T-helper 17 cell (primary cell): ENCODE measurements at places on chromosomes 12 and 14.

DNA sequence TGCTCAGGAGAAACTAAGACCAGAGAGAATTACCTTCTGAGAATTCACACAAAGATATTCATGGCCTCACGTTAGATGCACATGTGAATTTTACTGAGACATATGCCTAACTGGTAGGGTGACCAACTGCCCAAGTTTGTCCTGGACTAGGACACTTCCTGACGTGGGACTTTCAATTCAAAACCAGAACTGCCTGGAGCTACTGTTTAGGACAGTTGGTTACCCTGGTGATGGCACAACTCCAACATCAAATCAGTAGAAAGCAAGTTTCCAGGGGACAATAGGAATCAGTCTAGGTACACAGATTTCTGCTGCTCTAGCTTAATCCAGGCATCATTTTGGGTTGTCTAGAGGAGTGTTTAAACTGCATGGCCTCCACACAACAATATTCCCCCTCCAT lies 178.7 kb downstream of the GXYLT1 start:
- DNase-seq, result no peak

DNA sequence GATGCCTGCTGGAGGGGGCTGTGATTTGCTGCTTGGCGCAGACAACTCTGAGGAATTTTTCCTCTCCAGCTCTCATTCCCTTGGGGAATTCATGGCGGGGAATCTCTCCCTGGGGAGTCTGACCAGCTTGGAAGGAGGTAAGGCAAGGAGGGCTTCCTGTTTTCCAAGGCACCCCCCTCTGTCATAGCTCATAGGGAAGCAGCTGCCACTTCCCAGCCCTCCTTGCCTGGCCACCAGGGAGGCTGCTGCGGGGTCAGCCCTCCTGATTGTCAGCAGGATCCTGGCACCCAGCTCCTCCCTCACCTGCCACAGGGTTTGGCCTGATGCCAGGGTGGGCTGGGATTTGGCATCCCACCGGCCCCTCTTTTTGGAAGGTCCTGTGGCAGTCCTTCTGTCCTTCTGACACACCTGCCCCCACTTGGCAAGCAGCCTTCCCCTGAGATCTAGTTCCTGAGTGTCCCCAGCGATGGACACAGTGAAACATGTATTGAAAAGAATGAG lies 74.9 kb downstream of the TSPAN9 start:
- DNase-seq, result no peak

GRCh38 chr12:124828264-124829007 lies 35.2 kb downstream of the SCARB1 start:
- no peak for DNase-seq

GRCh38 chr14:77339407-77339806 lies 18.6 kb downstream of the GSTZ1 start:
- no peak for DNase-seq

DNA sequence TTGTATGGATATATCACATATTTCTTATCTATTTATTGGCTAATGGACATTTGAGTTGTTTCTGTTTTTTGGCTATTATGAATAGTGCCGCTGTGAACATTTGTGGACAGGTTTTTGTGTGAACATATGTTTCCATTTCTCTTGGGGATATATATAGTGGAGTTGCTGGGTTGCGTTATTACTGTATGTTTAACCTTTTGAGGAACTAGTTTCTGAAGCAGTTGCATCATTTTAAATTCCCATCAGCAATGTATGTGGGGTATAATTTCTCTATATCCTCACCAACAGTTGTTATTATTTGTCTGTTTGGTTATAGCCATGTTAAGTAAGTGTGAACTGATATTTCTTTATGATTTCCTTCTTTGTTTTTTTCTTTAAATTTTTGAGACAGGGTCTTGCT lies 10.7 kb downstream of the TCTN2 start:
- DNase-seq, result no peak

DNA sequence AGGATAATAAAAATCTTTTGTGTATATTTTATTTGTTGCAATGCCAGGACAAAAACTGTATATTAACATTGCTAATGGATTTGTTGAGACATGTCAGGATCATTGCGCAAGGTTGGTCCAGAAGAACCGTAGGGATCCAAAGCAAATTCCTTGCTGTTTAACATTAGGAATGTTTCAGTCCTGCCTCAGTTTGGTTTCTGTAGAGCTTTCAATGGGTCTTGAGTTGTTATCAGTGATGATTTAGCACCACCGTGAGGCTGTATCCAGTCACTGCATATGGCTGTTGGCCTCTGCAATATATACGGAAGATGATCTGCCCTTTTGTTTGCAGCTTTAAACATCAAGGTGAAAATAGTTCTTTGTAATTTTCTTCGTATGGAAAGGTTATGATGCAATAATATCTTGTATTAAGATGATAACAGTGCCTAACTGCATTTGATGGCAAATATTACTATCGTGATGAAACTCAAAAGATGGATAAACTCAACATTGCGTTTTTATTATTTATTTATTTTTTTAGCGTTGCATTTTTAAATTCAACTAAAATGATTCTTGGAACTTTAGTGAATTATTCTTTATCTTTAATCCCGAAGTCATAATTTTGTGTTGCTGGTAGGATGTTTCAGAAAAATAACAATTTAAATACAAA lies 231.2 kb downstream of the AKAP6 start:
- no peak for DNase-seq

GRCh38 chr12:94285943-94286582 lies 137.7 kb downstream of the PLXNC1 start:
- DNase-seq, result no peak

DNA sequence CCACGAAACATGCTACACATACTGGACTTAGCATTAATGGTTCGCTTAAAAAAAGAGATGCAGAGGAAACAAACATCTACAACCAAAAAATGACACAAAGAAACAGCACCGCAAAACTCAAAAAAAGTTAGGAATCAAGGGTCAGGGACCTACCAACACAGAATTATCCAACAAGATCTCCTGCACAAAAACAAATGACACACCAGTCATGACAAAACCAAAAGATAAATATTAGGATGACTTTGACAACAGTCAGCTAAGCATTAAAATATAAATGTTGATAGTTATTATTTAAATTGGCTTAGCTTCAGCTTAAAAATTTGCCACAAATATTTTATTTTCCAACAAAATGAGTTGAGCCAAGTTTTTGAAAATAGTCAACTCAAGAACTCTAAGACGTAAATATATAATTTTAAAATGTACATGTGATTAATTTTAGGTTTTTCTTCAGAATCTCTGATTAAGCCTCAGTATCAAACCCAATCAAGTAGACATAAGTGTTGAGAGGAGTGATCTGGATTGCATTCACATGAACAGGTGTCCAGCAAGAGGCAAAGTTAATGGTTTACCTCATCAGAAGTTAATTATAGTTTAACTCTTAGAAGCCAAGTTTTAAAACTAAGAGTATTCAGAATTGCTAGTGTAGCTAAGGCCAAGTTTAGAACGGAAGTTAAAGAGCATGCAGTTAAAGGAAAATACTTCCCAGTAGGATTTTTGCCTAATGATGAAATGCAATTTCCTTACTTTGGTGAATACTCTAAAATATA lies 79.9 kb downstream of the HEATR5A start:
- DNase-seq, result no peak

DNA sequence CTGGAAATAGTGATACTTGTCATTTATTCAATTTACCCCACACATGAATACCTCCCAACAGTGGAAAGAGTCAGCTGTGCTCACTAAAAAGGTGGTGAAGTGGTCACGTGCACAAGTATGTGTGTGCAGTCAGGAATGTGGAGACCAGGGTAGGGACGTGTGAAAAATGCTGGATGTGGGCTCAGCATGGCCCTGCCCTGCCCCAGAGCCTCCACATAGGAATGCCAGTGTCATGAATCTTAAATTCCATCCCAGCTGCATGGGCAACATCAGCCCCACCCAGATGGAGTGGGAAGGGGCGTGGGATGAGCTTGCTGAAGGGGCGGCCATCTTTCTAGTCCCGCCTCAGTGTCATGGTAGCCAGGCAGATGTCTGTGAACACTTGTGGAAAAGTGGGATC lies 87.7 kb downstream of the C12orf75 start:
- no peak for DNase-seq

DNA sequence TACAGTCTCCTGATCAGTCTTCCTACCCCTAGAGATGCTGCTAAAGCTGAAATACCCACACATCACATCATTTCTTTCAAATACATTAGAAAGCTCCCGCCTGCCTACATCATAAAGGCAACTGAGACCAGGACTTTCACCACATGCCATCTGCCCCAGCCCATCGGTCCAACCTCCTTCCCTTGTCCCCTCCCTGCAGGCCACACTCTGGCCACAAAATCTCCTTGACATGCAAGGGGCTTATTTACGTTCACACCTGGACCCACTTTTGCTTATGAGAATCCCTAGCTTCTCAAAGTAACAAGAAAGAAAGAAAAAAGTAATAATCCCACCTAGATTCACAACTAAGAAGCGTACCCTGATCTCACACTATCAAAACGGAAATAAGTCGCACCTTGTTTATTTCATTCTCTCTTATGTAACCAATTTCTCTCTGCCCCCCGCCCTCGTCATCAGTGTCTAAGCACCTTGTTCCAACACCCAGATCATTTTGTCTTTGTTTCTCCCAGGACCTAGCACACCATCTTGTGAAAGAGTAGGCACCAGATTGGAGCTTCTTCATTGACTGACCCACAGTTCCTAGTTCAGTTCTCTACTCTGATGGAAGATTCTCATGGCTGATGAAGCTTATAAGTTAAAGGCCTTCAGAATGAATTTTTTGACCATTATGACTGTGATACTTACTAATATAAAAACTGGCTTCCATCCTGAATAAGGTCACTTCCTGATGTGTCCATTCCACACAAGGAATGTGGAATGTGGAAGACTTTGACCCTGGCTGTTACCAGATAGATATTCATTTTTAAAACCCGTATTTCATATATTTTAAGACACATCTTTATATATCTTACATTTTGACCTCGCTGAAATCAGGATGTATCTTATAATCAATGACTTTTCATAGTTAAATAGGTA lies 7.7 kb downstream of the WSB2 start:
- DNase-seq, result no peak

DNA sequence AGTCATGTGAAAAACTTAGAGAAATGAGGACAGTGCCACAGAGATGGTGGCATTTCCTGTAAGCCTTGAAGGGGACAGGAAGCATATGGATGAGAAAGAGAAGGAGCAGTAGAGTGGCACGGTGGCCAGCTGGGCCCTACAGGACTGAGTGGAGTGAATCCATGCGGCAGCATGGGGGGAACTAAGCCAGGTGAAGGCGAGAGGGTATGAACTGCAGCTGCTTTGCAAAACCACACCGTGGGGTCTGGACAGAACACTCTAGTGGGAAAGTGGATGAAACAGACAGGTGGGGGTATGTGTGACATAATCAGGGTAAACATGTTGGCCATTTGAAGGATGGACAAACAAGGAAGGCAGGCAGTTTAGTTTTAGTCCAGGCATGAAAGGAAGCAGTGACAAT lies 10.4 kb upstream of the SYCP3 start:
- DNase-seq, result no peak

GRCh38 chr12:47316609-47317049 lies 236.9 kb upstream of the AMIGO2 start:
- no peak for DNase-seq

DNA sequence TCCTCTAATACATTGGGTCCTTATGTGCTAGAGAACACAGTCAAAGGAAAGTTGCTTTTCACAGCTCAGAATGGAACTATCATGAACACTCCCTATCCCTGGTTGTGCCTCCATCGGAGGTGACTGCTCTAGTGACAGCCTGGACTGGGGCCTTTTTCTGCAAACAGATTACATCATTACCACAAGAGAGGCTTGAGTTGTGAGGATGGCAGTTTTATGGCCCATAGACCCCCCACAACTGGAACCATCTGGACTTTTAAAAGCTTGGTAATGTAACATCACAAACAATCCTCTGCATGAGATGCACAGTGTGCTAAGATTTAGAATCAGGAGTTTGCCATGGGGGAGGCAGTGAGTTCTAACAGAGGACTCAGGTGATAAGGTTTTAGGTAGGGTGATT lies 46.6 kb upstream of the WSCD2 start:
- no peak for DNase-seq

DNA sequence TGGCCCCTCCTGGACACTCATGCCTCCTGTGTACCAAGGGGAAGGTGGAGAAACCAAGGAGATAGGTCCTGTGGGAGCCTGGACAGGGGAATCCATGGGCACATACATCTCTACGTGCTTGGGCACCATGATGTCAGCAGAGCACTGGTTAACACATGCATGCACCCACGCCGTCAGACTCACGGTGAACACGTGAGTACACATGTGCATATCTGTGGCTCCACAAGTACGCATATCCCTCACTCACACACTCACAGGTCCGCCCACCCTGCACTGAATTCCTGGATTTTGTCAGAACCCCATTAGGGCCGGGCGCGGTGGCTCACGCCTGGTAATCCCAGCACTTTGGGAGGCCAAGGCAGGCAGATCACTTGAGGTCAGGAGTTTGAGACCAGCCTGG lies 29.1 kb upstream of the COX6A1 start:
- DNase-seq, result no peak

GRCh38 chr12:129486931-129487330 lies 416.9 kb downstream of the TMEM132D start:
- no peak for DNase-seq

DNA sequence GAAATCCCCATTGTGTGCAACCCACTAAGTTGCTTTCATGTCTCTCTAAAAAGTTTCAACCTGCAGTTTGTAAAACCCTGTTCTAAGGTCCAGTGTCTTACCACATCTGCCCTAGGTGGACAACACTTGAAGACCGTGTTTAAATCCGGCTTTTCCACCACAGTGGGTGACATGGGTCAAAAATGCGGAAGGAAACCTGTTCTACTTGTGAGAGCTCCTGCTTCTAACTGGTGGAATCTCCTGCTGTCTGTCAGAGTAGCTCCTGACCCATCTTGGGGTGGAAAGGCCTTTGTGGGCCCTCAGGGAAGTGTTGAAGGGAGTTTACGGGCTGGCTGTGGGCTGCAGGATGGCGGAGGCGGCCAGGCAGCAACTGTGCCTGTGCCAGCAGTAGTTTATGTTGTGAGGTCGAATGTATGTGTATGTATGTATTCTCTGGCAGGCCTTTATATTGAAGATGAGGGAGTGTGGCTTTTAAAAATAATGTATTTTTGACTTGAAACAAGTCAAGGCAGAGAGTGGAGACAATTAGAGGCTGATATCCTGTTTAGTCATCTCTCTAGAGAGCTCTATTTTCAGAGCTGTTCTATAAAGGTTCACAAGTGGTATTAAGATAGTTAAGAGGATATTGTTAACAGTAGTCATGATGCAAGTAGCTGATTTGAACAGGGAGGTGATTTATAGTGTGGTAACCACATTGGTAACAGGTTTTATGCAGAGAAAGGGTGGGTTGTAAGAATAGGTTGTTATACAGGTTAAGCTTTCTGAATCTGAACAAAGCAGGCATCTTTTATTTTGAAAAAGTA lies 67.0 kb downstream of the PRKCH start:
- DNase-seq, result no peak

DNA sequence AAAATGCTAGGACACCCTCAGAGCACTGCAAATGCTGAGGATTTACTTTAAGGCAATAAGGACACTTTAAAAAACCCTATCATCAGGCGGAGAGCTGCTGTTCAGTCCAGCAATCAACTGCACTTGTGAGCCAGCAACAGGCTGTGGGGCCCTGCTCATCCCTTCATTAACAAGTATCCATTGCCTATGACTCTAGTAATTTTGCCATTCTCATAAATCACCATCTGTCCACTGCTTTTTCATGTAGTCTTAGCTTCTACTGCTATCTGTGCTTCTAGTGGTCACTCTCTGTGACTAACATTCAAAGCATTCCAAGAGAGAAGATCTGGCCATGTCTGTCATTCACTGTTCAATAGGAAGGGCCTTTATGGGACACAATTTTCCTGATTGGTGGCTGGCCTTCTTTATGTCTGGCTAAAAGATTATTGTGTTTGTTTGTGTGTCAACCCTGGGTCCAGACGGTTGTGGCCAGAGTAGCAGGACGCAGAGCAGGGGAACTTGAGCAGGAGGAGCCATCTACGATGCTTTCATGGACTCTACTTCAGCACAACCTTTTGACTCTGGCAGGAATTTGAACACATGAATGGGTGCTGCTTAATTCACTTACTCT lies 3.6 kb upstream of the KRAS start:
- no peak for DNase-seq
